ENCODE measurements at places on chromosomes 7 and 10.

DNA sequence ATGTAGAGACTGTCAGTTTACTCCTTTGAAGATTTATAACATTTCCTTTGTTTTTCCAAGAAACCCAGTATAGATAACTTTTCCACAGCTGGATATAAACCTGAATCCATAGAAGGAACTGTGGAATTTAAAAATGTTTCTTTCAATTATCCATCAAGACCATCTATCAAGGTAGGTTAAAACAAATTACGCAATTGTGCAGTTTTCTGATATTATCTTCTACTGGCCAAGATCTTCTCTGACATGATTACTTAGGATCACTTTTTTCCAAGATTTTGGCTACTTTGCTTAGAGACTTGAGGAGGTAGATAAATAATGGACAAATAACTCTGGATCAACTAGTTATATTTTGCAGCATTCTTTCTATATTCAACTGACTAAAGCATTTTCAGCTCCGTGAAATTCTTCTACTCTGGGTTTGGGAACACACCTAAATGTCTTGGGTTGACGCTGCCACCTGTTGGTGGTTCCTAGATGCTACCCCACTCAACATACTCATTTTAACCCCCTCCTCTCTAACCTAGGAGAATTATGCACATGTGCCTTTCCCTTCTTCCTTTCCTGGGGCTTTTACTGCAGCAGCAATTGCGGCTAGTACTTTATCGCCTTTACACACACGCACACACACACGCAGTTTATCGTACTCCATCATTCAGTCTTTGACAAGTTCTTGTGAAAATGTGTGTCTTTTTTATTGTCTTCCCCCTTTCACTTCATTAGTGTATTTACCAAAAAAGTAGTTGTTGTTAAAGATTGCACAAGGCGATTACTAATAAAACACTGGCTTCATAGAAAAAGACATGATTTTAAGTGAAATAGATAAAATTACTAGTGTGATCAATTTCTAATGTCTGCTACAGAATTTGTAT is 32.7 kb downstream of the ABCB5 start:
- peak; percentile 19 for DNase-seq

- no peak for DNase-seq
These were observed 17.5 kb downstream of the PLXNA4 start for GRCh38 chr7:132558815-132559214.

DNA sequence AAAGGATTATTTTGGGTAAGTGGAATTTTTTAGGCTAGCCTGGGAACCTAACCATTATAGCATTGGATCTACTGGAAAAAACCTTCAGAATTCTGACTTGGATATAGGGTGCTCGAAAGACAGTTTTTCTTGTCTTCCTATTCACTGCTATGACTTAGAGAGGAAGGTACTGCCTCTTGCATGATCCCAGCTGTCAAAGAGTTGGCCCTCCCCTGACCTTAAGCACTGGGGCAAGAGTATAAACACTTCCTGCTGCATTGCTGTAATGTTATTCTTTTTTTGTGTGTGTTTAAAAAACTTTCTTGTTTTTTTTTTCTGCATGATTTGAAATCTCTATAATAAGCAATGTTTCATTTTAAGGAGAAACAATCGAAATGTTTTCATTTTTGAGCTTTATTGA is 113.0 kb downstream of the LRMDA start:
- DNase-seq = no peak

DNA sequence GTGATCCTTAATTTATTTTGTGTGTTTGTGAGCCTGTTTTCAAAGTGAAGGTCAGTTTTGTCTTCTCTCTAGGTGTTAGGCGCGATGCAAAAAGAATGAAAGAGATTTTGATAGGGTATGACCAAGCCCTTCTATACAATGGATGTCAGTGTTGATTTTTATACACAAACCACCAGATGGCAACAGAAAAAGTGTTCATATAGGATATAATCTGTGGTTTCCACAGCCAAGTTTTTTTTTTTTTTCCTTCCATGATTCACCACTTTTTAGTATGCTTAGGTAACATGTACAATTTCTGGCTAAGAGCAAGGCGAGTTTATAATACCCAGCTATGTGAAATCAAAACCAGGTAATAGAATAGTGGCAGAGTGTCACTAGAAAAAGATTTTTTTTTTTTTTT is 8.1 kb downstream of the SDK1 start:
- no peak for DNase-seq

DNA sequence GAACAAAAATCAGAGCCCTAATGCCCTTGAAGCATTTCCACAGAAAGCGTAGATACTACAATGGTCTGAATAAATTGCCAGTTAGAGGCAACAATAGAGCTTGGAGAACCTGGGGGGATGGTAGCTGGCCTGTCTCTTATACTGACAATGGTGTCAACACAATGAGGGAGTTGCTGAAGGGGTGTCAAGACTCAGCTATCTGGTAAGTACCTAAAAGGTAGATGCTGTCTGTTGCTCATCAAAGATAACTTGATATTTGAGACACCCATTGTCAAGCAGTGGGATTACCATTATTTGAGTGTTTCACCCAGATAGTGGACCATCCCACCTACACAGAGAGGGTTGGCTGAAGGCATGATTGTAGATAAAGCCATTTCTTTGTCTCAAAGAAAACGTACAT is 72.8 kb downstream of the PDE1C start:
- DNase-seq = no peak

DNA sequence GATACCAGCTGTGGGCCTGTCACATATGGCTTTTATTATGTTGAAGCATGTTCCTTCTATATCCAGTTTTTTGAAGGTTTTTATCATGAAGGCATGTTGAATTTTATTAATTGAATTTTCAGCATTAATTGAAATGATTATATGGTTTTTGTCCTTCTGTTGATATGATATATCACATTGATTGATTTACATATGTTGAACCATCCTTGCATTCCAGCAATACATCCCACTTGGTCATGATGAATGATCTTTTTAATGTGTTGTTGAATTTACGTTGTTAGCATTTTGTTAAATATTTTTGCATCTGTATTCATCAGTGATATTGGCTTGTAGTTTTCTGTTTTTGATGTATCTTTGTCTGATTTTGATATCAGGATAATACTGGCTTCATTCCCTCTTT is 21.2 kb downstream of the PRSS37 start:
- no peak for DNase-seq

- no peak for DNase-seq
These were observed 35.2 kb downstream of the FAM53B start for GRCh38 chr10:124708922-124709520.

DNA sequence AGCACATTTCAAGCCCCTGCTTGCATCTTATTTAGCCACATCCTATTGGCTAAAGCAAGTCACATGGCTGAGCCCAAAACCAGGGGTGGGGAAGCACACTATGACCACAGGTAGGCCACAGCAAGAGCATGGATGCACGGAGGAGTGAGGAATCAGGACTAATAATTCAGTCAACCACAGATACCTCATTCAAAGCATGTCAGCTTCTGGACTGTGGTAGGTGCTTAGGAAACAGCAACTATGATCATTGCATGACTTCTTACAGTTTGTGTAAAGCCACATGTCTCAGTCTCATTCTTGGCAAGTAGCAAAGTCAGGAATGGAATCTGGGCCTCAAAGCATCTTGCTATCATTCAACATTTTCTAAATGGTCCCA is 79.0 kb upstream of the EMX2 start:
- DNase-seq = no peak

DNA sequence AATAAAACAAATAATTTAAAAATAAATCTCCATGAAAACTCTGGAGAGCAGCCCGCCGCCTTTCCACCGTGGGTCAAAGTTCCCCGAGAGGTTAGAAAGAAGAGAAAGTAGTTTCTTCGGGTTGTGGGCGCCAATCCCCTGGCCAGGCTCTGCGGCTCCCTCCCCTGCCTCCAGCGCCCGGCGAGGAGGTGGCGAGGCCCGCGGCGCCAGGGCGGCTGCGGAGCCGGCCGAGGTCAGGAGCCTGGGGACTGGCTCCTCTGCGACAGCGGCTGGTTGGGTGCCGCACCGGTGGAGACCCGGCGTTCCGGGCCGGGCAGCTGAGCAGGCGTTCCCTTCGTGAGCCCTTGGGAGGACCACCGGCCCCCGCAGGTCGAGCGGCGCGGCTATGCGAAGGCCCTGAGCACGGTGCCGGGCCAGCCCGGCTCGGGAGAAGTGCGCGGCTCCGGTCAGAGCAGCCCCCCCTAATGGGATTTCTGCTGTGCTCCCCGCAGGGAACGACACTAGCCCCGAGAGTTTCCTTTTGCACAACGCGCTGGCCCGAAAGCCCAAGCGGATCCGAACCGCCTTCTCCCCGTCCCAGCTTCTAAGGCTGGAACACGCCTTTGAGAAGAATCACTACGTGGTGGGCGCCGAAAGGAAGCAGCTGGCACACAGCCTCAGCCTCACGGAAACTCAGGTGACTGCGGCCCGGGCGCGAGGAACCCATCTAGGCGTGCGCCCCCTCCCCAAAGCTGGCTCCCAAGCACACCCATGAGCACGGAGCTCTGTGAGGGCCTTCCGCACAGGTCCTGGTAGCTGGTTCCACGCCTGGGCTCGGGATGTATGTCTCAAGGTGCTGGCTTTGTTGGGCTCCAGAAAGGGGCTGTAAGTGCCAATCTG is 2.8 kb downstream of the EMX2 start:
- no peak for DNase-seq

- no peak for DNase-seq
These were observed 57.5 kb downstream of the UNCX start for GRCh38 chr7:1290026-1290678.

- DNase-seq = no peak
These were observed 25.1 kb upstream of the FAM170B start for GRCh38 chr10:49158915-49159314.

GRCh38 chr10:91566115-91566514 is 66.8 kb downstream of the PPP1R3C start:
- DNase-seq = no peak

DNA sequence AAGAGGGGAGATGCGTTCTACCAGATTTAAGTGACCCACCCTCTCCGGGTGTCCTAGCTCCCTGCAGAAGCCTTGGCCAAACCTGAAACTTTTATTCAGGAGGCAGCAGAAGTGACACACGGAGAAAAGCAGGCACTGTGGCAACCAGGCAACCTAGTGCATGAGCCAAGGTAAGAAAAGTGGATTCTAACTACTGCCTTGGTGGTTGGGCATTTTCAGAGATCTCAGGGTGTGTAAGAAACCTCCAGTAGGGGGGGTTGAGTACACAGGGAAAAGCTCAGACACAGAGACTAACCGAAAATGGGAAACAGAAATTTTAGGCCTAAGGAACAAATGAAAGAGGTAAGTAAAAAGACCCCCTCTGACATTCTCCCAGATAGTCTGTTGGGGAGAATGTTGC is 645.7 kb downstream of the ANKRD7 start:
- no peak for DNase-seq

- no peak for DNase-seq
These were observed 154.2 kb downstream of the EBF3 start for GRCh38 chr10:129809841-129810240.

Measured in mucosa of descending colon (tissue), 3 donors.